ENCODE measurements at places on chromosomes 11 and 22.

- DNase-seq = no peak
Measured at GRCh38 chr11:113392236-113392921, 4.8 kb downstream of the ANKK1 start.

DNA sequence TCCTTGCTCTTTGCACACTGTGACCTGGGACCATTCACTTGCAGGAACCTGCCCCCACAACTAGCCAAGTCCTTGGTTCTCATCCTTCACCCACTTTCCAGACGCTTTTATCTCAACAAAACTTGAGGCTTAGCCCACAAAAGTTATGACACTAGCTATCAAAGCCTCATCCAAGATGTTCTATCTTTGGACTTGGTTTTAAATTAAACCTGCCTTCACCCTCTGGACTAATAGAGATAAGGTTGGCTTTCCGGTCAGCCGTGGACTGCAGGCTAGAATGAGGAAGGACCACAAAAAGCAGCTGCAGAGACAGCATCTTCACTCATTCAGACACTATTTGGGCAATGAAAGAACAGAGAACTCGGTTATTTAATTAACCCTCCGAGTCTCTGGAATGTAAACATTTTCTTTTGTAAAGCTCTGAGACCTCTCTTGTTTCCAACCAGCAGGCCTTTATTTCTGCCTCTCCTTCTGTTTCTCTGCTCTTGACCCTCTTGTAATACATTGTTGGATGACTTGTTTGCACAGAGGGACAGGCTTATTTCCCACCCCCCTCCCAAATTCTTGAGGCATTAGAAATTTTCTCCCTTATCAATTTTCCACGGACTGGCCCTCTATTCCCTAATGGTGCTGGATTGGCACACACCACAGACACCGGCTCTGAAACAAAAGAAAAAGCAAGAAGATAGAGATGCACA is 41.4 kb downstream of the ARL14EP start:
- DNase-seq = no peak

DNA sequence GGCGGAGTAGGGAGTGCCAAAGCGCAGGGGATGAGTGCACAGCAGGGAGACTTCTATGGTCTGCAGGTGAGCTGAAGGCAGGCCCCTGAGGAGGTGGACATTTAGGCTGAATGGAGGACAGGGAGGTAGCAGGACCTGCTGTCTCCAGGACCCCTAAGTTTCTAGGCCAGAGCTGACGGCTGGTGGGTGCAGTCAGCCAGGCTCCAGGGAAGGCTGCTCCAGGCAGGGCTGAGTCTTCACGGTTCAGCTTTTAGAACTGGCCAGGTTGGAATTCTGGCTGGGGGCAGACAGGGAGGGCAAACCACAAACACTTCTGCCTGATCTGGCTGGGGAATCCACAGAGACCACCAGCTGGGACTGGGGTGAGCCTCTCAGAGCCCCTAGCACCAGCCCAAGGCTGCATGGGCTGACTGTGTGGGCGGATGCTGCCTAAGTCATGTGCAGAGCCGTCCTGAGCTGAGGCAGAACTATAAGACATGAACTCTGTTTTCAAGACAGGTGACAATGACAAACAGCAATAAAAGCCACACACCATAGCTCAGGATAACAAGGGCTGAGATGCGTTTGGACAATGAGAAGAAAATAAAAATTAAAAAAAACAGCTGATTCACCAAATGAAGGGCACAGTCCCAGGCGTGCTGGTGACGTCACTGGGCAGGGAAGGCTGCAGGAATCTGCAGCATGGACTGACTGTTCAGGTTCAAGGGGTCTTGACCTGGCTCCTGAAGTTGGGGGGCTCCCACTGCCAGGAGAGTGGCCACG is 10.4 kb upstream of the MALAT1 start:
- DNase-seq = no peak

DNA sequence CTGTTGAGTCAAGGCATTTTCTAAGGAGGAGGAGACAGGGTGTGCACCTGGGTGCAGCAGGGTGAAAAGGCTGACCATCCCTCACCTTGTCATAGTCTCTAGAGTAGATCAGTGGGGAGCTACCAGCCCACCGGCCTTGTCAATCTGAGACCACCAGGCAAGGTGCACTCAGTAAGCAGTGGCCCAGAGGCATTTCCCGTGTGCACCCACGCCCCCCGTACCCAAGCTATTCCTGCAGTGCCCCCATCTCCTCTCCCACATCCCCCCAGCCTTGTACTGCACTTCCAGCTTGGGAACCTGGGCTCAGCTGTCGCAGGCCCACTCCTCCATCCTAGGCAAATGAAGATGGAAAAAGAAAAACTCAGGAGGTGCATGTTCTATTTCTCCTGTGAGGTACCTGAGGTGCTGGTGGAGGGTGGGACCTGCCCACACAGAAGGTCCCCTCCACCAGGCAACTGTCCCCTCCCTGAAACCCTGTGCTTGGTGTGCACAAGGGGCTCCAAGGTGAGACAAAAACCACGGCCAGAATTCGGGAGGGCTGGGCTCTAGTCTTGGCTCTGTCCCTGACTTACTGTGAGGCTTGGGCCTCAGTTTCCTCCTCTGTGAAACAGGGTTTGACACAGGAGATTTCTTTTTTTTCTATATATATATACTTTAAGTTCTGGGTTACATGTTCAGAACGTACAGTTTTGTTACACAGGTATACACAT is 8.4 kb downstream of the P2RY2 start:
- no peak for DNase-seq

- DNase-seq = no peak
Measured at GRCh38 chr22:28706845-28707244, 27.2 kb upstream of the TTC28 start.

GRCh38 chr22:17315310-17315709 is 54.0 kb upstream of the CECR2 start:
- DNase-seq = no peak

DNA sequence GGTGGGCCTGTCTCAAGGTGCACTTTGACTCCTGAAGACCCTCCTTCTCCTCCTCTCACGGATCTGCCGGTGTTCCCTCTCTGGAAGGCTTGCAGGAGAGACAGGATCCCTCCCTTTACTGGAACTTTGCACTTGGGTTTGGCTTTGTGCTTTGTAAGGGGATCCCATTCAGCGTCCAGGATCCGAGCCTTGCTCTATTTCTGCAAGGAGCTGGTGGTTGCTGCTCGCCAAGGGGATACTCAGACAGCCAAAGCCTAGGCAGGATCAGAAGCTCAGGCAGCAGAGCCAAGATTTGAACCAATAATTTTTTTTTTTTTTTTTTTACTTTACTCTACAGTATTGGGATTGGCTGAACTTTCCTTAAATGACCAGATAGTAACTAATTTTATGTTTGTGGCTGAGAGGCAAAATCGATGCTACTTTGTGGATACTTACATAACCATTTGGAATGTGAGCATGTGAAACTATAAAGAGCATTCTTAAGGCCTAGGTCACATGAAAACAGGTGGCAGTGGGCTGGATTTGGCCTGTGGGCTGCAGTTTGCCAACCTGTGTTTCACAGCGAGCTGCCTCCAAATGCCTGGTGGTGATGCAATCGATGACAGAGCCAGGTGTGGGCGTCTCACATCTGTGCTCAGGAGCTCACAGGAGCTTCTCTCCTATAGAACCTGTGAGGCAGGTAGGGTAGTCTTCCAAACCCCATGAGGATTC is 25.2 kb downstream of the BCR start:
- peak; percentile 23 for DNase-seq

DNA sequence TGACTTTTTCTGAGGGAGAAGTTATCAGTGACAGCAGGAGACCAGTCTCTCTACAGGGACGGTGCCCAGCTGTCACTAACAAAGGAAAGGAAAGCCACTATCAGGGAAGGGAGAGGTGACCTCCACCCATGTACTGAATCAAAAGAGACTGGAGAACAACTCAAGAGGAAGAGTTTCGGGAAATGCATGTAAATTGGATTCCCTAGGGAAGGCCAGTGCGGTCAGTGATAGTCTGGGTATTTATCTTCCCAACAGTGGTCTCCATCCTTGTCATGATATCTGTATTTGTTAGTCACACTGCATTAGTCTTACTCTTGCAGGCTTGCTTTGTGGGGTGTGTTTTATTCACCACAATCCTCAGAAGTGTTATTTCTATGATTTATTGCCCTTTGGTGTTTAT is 193.4 kb upstream of the KIRREL3 start:
- DNase-seq = no peak

GRCh38 chr11:17585911-17586695 is 39.0 kb downstream of the OTOG start:
- DNase-seq = no peak

DNA sequence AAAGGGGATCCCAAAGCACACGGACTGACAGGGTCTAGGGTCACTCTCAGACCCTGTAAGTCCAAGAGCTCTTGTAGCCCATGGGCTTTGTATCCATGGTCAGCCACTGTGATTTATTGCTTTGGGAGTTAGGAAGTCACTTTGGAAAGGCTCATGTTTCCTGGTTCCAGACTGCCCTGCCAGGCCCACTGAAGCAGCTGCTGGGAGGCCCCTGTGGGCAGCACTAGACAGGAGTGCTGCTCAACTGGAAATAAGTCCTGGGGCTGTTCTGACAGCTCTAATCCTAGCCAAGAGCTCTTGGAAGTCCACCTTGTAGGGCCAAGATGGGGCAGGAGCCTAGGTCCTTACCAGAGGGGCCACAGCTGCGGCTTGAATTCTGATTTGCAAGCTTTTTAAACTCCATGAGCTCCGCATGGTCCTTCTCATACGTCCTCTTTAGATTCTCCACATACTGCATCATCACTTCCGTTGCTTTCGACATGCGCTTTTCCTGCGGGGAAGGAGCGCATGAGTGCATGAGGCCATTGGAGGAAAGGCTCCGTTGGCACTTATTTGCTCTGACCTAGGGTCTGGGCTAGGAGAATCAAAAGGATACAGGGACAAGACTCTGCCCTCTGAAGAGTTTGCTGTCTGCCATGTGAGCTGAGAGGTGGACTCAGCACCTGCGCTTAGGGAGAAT is 32.2 kb upstream of the LYVE1 start:
- no peak for DNase-seq

DNA sequence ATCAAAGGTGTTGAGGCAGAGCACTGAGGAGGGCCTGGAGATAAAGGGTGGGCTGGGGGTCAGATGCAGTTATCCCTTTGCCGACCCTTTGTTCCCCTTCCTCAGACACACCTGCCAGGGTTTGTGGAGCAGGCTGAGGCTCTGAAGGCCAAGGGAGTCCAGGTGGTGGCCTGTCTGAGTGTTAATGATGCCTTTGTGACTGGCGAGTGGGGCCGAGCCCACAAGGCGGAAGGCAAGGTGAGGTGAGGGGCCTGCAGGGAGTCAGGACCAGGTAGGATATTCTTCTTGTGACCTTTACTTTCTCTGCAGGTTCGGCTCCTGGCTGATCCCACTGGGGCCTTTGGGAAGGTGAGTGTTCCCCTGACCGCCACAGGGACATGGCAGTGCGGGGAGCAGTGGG is 2.6 kb downstream of the PRDX5 start:
- DNase-seq = no peak

DNA sequence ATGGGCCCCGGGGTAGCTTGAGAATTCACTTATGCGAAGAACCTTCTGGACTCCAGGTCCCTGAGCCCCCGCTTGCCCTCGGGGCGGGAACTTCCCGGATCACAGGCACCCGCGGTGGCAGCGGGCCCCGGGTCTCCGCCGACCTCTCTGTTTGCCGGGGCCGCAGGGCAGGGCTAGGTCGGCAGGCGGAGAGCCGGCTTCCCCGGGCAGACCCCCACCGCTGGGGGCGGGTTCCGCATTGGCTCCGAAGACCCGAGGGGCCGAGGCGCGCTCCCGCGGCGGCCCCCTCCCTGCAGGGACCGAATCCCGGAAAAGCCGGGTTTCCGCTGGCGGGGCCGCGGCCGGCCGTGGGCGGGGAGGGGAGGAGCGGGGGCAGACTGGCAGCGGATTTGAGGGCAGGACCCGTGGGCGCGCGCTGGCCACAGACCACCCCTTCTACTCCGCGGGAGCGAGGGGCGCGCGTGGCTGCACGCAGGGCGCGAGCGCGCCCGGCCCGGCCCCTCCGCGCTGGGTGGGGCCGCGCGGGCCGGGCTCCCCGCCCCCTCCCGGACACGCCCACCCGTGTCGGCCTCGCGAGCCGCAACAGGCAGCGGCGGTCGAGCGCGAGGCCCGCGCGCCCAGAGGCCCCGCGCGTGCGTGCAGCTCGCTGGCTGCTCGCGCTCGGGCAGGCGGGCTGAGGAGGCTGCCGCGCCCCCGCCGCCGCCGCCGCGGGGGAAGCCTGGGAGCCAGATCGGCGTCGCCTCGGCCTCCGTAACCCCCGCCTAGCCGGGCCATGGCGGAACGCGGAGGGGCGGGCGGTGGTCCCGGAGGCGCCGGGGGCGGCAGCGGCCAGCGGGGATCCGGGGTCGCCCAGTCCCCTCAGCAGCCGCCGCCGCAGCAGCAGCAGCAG is at the start of gene PACS1:
Gene PACS1 (plus strand): TSS at position 558 of the 889 bp plus-strand sequence. CDS start 215 bp downstream, at position 773.
- peak; percentile 74 for DNase-seq

- DNase-seq = no peak
Measured at GRCh38 chr11:1863352-1864216, 10.7 kb downstream of the LSP1 start.

GRCh38 chr22:39527481-39527961 is 5.0 kb downstream of the RPS19BP1 start:
- no peak for DNase-seq

- DNase-seq = peak; percentile 39
Measured at GRCh38 chr11:93614173-93614722, 47.2 kb upstream of the CEP295 start.

GRCh38 chr11:2375964-2376551 is 1.1 kb upstream of the CD81 start:
- no peak for DNase-seq

- DNase-seq = no peak
Measured at GRCh38 chr11:128261011-128261421, 326.3 kb downstream of the ETS1 start.

GRCh38 chr22:49063545-49063890 is 764.2 kb downstream of the BRD1 start:
- DNase-seq = no peak

- DNase-seq = no peak
Measured at GRCh38 chr22:27538666-27539065, 262.9 kb downstream of the MN1 start.

GRCh38 chr11:55503449-55503848 is 50.8 kb upstream of the OR4C15 start:
- no peak for DNase-seq

DNA sequence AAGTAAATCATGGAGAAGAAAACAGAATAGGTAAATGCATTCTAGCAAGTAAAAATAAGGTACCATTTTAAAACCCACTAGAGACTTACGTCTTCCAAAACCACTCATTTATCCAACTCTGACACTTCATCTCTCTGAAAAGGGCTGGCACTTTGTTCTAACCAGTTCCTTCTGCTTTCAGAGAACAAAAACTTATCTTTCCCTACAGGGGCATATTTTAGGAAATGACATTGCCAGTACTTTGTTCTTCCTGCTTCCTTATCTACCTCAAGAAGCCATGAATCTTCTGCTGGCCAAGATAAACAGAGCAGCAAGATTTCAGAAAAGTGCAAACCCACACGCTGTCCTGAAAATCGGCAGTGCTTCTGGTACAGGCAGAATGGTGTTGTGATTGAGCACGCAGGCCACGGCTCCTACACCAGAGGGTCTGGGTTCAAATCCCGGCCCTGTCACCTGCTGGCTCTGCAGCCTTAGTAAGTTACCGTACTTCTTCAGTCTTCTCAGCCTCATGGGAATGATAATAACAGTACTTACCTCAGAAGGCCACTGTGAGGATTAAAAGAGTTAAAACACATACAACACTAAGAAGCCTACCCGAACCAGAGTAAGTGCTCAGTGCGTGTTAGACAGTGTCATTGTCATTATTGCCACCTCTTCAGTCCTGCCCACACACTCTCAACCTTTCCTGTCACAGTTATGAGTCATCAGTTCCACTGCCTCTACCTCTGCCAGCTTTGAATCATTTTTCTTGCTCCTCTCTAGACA is 11.0 kb downstream of the MPZL3 start:
- DNase-seq = peak; percentile 72

GRCh38 chr11:123653483-123653826 is 969 bp downstream of the SCN3B start:
- DNase-seq = no peak

GRCh38 chr11:79150320-79150719 is 290.5 kb downstream of the TENM4 start:
- DNase-seq = no peak

All from activated CD4-positive, alpha-beta T cell treated with anti-CD3 and anti-CD28 coated beads for 48 hours (primary cell).